ENCODE measurements at places on chromosomes 7 and 10. TPM values are rescaled to one million over a fixed set of nuclear protein-coding genes. Genes with fewer than 3 reads are reported as not detected.

GRCh38 chr7:117839507-117839906, 33.7 kb downstream of the CTTNBP2 start:
- no peak for DNase-seq

OPALIN gene
- not detected for total RNA-seq

- DNase-seq, result no peak
Measured at GRCh38 chr7:157801971-157802675, 465.3 kb downstream of the DNAJB6 start.

- DNase-seq, result no peak
Measured at GRCh38 chr7:147894271-147894670, 696.3 kb upstream of the C7orf33 start.

NUTM2B gene
- total RNA-seq, result 0.61 TPM

AKR1D1 gene
- total RNA-seq, result not detected

GRCh38 chr7:2269991-2270460, 28.0 kb downstream of the NUDT1 start:
- no peak for DNase-seq

- DNase-seq, result no peak
Measured at GRCh38 chr10:494149-494542, 195.3 kb downstream of the DIP2C start.

DNA sequence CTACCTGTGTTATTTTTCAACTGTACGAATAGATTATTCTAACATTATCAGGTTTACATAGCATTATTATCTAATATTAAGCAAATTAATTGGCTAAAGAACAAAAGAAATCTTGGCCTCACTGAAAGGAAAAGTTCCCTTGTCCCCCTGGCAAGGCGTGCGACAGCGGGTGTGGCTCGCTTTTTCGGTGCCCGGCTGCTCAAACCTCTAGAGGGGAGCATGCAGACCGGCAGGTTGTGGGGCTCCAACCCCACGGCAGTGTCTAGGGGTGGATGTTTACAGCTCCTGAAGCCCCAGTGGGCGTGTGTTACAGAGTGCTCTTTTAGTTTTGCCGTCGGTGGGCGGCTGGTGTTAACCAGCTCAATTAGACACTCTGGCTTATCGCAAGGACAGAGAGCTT, 456.4 kb downstream of the TNS3 start:
- DNase-seq, result no peak

- peak; percentile 79 for DNase-seq
Measured at GRCh38 chr7:103687951-103688350, 241.9 kb upstream of the SLC26A5 start.

HOXA13 gene
- total RNA-seq, result not detected

GRCh38 chr7:101232141-101232850, 5.3 kb downstream of the CLDN15 start:
- peak; percentile 49 for DNase-seq

EDRF1 gene
- 31.1 TPM for total RNA-seq

DNA sequence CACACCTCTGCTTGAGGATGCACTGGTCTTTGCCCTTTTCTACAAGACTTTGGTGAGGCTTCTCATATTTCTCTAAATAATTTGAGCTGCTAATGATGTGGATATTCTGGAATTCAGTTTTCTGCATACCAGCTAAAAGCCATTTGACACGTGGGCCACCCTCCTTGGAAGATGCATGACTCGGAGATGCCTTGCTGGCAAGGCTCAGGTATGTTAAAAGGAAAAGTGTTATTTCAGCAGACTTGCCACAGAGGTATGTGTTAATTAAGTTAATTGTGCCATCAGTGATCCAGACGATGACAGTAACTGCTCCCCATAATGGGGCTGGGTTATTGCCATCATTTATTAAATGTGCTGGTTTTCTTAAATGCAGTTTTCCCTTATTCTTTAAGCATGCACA, 8.8 kb upstream of the GFRA1 start:
- no peak for DNase-seq

- DNase-seq, result no peak
Measured at GRCh38 chr10:110029450-110029849, 21.7 kb downstream of the ADD3 start.

GPR141 gene
- total RNA-seq, result not detected

GRID1 gene
- total RNA-seq, result not detected

DNA sequence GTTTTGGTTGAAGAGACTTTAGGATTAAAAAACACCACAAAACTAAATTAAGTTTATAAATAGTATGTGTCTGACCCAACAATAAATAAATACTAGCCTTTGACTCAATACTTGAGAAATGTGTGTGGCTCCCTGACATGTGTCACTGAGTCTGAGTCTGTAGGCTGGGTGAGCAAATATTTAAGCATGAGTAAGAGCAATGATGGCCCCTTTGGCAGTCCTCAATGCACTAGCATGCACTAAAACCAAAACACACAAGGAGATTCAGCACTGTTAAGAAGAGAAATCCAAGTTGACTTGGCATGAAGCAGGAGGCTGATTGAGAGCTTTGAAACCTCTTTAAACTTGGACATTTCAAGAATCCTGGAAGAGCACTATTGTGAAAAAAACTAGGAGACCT, 37.1 kb downstream of the CCDC71L start:
- DNase-seq, result no peak

SLF2 gene
- 37.0 TPM for total RNA-seq

BMPER gene
- not detected for total RNA-seq

CDC123 gene
- 237 TPM for total RNA-seq

DNA sequence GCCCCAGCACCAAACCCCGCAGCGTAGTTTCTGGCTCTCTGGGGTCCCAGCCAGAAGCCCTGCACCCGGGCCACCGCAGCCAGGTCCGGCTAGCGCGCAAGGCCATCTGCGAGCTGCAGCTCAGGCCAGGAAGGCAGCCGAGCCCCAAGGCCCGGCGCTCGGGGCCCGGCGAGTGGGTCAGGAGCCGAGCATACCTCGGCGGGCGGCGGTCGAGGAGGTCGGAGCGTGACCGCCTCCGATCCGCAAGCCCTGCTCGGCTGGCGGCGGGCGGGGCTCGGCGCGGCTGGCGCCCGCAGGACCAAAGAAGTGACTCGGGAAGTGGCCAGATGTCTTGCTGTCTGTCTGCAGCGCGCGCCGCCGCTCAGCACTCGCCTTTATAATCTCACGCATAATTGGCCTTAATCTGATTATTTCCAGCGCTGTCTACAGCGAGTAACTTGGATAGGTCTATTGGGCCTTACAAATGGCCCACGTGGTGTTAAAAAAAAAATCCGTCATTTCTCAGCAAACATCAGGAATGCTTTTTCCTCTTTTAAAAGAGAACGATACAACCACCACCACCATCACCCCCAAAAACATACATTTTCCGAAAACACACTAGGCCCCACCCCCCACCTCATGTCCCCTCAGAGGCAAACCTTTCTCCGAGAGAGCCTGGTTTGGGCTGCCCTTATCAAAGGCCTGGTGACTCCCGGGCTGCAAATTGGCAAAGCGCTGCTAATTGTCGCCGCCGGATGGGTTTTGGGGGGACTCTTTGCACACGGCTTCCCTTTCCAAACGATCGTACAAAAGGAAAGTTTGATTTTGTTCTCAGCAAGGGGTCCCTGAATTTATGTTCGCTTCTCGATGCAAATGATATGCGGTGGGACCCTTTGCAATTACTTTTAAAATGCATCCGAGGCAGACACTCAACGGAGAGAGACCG, at the start of gene DRGX:
Gene DRGX (minus strand): TSS at position 349 of the 925 bp plus-strand sequence. CDS start 649 bp downstream, outside the sequence.
- no peak for DNase-seq

DNA sequence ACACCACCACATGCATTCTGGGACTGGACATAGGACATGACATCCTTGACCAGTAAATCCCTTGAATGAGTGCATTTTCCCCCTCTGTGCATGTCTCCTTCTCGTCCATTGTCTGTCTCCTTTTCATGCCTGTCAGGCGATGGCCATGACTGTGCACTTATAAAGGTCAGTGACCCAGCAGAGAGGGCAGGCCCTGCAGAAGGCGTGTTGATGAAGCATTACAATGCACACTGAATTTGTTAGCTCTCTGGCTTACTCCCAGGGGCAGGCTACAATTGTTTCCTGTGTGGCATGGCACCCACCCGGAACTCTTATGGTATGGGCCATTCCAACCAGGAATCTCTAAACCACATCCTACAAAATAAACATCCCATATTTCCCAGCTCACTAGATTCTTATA, 71.1 kb downstream of the SAMD9 start:
- no peak for DNase-seq

DNA sequence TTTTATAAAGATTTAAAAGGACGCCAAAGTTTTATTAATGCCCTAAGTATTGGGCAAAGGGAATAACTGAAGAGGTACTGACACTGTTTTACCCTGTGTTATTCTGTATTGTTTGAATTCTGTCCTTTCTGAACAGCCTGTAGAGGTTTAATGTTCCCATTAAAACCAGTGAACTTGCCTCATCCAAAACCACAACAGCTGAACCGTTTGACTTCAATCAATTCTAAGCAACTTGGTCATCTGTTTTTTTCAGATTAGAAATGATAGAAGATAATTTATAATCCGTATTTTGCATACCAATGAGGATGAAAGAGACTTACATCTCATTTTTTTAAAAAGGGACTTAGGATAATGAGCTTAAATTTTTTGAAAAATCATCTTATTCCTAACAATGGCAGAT, 40.4 kb downstream of the HACD1 start:
- DNase-seq, result no peak

MMD2 gene
- not detected for total RNA-seq

GRCh38 chr10:22491931-22492615, 146.8 kb downstream of the SPAG6 start:
- DNase-seq, result no peak

DNA sequence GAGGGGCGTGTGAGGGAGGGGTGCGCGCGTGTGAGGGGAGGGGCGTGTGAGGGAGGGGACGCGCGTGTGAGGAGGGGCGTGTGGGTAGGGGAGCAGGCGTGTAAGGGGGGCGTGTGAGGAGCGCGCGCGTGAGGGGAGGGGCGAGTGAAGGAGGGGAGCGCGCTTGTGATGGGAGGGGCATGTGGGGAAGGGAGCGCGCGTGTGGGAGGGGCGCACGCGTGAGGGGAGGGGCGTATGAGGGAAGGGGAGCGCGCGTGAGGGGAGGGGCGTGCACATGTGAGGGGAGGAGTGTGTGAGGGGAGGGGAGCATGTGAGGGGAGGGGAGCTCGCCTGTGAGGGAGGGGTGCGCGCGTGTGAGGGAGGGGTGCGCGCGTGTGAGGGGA, 19.1 kb downstream of the MXI1 start:
- peak; percentile 83 for DNase-seq

DNA sequence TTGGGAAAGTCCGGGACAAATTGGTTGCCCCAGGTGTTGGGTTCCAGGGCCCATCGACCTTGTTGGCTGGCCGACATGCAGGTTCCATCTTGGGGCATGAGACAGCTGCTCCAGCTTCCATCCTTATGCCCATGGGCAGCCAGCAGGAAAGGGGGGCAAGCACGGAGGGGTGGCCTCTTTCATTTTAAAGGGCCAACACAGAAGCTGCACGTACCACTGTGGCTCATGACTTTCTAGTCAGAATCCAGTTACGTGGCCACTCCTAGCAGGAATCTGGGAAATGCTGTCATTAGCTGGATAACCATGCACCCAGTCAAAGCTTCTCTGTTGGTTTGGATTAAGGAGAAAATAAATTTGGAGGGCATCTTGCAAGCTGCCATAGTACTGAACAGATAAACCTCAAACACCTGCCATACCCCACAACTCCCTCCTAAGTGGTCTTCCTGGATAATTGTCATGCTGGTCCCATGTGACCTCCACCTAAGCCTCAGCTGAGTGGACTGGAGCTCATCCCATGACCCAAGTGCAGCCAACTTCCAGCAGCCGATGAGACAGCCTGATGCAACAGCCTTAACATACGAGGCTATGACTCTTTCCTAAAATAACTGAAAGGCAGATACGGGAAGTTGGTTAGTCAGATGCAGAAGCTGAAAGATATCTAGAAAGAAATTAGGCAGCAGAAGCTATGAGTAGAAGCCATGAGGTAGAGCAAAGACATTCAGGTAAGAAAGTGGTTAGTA, 21.4 kb upstream of the GSDME start:
- DNase-seq, result no peak

- no peak for DNase-seq
Measured at GRCh38 chr7:113872981-113873380, 45.8 kb downstream of the PPP1R3A start.

GRCh38 chr10:72812415-72812752, 81.2 kb upstream of the OIT3 start:
- no peak for DNase-seq

GRCh38 chr7:22351329-22351692, 5.6 kb downstream of the RAPGEF5 start:
- no peak for DNase-seq

AASS gene
- total RNA-seq, result 0.18 TPM

DLX5 gene
- total RNA-seq, result 0.18 TPM

DNA sequence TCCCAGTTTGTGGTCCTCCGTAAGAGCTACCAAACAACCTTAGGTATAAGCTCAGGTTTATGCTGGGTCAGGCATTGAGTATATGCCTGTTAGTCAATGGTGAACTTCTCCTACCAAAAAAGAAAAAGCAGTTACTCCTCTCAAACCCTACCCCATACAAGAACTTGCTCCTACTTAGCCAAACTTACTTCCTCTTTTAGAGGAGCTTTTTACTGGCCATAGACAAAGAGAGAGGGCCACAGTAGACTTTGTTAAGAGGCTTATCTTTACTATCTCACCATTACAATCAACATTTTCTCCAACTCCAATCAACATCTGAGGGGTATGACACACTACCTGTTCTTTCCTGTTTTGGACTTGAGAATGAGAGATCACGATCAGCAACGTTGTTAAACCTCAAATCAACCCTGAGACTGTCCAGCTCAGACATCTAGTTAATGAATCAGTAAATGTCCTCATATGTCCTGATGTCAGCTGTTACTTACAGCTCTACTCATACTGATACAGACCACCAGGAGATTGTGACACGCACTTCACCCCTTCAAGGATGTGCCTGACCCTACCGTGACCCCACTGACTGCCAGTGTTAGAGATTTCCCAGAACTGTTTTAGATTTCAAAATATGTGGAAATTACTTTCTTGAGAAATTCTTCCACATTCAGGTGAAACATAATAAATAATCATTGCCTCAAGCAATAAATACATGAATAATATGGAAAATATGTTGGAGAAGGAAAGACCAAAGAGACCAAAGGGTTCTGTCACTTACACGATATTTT, 18.4 kb upstream of the CCDC71L start:
- DNase-seq, result no peak
